NAMALWA (cell line): ENCODE measurements at places on chromosomes 2 and 18.

GRCh38 chr18:65750389-65751154 lies at the start of gene CDH7:
Gene CDH7, plus strand, starts transcription at chr18:65751012. Its CDS starts 11,831 bp downstream, at chr18:65762843.
- DNase-seq = no peak

GRCh38 chr18:77082316-77082955 lies 50.1 kb downstream of the MBP start:
- no peak for DNase-seq

DNA sequence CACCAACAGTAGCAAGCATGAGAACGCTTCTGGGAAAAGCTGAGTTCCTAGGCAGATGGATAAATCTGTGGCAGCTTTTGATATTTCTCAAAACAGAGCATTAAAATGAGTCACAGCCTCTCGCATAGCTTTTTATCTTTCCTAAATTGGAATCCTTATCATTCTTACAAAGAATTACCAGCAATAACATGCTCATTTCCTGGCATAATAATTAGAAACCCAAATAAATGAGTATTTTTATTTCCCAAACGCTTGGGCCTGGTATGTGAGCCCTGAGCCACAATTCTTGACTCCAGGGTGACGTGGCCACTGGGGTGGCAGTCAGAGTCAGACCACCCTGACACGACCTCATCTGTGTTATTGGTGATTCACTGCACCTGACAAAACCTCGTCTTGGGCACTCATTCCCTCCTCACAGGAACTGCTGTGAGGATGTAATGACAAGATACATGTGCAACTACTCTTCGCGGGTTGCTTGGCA lies 210.7 kb downstream of the ARL4C start:
- DNase-seq = no peak

- DNase-seq = no peak
These were observed 38.9 kb downstream of the LDLRAD4 start for GRCh38 chr18:13257361-13257980.

DNA sequence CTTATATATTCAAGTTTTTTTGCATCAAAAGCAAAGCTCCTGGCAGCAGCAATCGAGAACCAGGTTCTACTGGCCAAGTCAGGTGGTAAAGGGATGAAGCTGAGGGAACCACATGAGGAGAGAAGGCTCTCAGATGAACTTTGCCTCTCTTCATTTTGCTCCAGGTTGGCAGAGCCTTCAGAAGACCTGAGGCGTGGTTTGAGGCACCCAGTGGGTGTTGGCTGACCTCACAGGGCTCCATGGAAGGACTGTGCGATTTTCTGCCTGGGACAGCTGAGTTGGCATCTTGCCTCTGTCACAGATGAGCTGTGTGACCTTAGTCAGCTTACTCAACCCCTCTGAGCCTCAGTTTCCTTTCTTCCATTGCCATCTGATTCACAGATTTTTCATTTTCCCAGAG lies 89.0 kb downstream of the INSIG2 start:
- DNase-seq = no peak

DNA sequence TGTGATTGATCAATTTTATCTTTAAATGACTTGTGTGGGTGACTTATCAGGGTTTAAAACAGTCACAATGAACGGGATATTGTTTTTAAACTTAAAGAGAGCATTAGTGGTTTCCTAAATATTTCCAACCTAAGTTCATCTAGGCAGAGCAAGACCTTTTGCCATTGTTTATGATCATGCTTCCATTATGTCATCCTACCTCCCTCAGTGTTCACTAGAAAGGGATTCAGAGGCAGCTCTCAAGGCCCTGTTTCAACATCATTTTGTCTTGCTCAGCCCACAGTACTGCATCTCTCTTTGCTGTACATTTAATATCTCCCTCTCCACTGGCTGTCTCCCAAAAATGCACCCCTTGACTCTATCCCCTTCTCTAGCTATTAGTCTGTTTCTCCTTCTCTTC lies 21.5 kb upstream of the PELI1 start:
- DNase-seq = no peak

GRCh38 chr2:149538138-149538833 lies 49.3 kb downstream of the MMADHC start:
- no peak for DNase-seq

GRCh38 chr2:129318581-129319421 lies 660.7 kb upstream of the RAB6C start:
- DNase-seq = no peak

DNA sequence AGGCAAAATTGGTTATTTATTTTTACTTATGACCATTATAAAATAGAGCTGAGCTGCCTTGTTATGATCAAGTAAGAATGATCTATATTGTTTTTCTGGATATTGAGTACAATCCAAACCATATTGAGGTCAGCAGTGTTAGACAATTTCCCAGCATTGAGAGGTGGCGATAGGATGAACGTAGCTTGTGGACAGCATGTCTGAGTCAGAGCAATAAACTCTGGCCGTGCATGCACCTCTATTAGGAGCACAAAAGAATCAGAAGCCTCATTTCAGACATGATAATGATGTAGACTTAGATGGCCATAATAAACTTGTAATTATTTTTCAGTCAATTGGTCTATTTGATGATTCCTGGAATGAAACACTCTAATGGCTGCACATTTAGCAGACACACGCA lies 491.6 kb downstream of the RIT2 start:
- DNase-seq = no peak

DNA sequence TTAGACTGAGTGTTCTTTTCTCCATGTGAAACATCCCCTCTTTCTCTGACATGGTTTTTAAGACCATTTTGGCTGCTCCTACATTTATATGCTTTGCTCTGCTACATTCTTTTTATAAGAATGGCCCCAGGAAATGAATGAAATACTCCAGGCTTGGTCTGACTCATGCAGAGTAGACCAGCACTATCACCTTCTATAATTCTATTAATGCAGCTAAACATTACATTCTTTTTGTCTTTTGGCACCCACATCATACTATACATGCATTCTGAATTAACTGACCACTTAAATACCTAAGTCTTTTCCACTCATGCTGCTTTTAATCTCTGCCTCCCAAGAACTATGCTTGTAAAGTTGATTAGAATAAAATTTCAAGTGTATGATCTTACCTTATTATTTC lies 94.1 kb downstream of the AAK1 start:
- no peak for DNase-seq

GRCh38 chr2:166067229-166067628 lies 60.6 kb downstream of the SCN1A start:
- no peak for DNase-seq
